ENCODE measurements at places on chromosomes 6 and 20. TPM values are rescaled to one million over a fixed set of nuclear protein-coding genes. Genes with fewer than 3 reads are reported as not detected.

DNA sequence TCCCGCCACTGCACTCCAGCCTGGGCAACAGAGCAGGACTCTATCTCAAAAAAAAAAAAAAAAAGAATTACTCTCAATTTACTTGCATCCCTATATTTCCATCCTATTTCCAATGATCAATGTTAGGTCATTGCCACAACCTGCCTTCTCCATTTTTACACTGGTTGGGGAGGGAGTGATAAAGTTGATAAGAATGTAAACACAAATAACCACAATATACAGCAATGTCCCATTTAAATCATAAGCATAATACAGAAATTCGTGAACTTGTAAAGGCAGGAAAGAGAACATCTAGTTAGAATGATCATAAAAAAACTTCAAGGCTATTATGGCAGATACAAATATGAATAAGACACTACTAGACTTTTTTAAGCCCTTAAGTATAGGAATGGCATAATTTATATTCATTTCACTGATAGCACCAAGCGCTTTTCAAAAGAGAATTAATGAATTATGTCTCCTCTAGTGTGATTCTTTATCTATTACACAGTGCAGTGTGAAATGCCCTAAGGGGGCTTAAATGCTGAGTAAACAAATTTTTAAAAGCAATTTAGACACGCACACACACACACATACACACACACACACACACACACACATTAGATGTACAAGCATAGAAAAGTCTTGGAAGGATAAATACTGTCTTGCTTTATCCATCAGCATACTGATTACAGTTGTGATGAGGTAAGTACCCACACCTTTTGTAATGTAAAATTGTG lies 33.5 kb upstream of the RAB23 start:
- DNase-seq, result no peak

GRCh38 chr6:56399672-56400263 lies 152.4 kb upstream of the COL21A1 start:
- DNase-seq, result no peak

GRCh38 chr6:22828179-22829062 lies 259.1 kb downstream of the HDGFL1 start:
- DNase-seq, result no peak

IL17A gene
- 0.12 TPM for total RNA-seq

- DNase-seq, result no peak
Observed at GRCh38 chr6:40778196-40778595, 191.0 kb upstream of the LRFN2 start.

GRCh38 chr6:40523505-40524172 lies 63.5 kb downstream of the LRFN2 start:
- DNase-seq, result no peak

- DNase-seq, result peak; percentile 19
Observed at GRCh38 chr6:22028403-22029090, 268.3 kb downstream of the PRL start.

DNA sequence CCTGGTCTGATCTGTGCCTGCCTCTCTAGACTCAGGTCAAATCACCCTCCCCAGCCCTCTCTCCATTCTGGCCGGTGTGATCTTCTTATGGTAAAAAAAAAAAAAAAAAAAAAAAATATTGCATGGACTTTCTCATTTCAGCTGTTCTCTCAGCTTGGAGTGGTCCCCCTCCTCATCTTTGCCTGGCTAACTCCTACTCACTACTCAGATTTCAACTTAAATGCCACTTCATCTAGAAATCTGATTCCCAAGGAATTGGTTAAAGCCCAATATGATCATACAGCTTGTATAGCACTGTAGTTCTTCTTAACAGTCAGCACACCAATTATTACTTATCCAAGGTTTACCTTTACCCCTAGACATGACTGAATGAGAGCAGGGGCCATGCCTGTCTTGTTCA lies 105.9 kb upstream of the CARMIL1 start:
- DNase-seq, result no peak
